Hepatic stellate cell (primary cell): ENCODE measurements at places on chromosomes 1 and 21.
A peak's percentile ranks its signal among the peaks of the same experiment; 100 is the strongest.

GRCh38 chr1:184152434-184152898 lies 100.9 kb downstream of the TSEN15 start:
- no peak for DNase-seq

- no peak for DNase-seq
Observed at GRCh38 chr1:3103967-3104677, 35.1 kb downstream of the PRDM16 start.

DNA sequence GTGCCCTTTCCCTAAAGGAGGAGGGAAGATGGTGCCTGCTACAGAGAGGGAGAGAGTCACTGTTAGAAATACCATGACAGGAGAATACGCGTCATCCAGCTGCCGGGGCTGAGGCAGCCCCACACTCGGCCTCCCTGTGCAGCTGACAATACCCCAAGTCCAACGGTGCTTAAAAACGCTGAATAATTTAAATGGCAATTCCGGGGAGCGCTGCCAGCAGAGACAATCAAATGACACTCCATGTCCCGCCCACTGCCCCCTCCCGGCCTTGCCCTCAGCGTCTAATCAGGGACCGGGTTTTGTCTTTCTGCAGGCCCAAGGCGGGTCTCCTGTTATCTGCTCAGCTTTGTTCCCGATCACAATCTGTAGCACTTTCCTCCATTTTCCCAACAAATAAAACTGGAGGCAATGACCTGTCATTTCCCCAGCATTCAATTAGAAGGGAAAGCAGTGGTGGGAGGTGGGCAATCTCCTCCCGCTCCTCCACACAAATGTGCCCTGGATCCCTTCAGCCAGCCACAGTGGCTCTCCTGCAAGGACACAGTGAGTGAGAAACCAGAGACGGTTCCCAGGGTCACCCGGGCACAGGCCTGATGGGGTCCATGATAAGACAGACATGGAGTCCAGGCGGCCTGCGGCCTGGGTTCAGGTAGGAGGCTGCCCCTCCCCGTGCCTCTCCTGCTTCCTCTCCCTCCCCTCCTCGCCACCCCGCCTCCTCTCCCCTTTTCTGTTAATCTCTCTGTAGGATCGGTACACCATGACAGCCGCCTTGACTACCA lies 42.7 kb upstream of the AJAP1 start:
- no peak for DNase-seq

DNA sequence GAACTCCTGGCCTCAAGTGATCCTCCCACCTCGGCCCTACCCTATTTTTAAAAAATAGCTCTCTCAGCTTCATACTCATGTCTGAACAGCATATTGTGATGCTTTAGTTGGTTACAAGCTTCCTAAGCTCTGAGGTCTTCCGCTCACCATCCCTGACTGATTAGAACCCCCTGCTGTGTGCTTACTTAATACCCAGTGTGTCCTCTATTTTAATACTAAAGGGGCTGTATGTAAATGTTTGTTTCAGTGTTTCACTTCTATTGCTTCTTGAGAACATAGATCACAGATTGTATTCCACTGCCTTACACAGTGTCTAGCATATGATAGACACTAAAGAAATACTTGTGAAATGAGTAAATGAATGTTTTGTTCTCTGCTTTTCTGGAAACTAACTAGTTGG lies 29.8 kb downstream of the ZYG11B start:
- DNase-seq = no peak

- no peak for DNase-seq
Observed at GRCh38 chr1:201175820-201176500, 14.7 kb upstream of the IGFN1 start.

GRCh38 chr1:64514197-64514765 lies 44.4 kb downstream of the CACHD1 start:
- peak; percentile 48 for DNase-seq

GRCh38 chr1:50251702-50252101 lies 143.0 kb downstream of the ELAVL4 start:
- DNase-seq = no peak

GRCh38 chr1:23809751-23810171 lies 9.2 kb upstream of the GALE start:
- DNase-seq = peak; percentile 72
